ENCODE measurements at places on chromosomes 7 and 10.

DNA sequence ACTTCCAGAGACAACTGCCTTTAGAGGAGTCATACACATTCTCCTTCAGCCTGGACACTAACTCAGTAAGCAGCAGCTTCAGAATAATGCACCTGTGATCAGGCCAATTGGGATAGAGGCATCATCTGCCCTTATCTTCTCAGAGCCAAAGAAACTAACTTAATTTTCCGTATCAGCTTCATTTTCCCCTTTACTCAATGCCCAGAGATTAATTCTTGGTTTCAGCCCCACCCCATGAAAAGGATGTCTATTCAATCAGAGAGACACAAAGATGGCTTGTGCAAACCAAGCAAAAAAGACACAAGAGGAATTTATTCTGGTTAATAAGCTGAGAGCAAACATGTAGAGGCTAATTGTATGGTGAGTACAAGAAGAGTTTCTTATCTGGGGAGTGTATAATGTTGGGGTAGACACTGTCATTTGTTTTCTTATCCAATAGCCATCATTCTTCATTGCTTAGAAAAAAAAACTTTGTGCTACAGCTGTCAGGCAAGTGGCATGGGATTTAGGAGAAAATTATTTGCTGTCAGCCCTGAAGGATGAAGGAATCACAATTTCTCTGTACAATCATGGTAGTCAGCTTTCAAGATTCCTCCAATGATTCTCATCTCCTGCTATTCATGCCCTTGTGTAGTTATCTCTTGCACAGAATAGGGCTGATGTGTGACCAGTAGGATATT lies 38.7 kb upstream of the CCSER2 start:
- DNase-seq, result no peak

DNA sequence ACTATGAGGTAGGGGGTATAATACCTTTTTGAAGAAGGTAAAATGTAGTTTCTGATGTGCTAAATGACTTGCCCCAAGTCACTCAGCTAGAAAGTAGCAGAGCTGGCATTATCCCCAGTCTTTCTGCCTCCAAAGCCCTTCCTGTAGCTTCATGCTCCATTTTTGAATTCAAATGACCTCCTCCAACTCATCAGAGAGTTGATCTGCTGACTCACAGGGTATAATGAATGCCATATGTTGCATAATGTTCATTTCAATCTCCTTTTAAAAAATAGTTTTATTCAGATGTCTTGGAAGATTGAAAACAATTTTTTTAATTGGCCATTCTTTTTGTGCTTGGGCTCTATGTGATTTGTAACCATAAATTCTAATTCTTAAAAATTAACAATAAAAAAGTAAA lies 272.8 kb upstream of the IMMP2L start:
- DNase-seq, result no peak

DNA sequence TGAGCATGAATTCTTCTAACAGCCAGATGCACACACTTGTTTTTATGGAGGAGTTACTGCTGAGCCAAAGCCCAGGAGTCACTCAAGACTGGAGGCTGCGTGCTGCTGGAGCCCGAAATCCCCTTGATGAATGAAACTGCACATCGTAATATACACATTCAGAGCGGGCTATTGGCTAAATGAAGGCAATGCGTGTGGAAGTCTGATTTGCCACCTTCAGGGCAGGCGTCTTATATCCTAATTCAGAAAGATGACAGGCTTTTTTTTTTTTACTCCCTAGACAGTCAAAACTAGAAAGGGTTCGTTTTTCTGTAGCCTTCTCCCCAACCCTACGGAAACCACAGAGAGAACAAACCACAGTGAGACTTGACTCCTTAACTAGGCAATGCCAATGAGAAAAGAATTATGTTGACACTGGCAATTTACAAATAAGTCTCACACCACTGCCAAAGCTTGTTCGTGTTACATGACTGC lies 227.2 kb upstream of the KLF14 start:
- peak; percentile 61 for DNase-seq

- no peak for DNase-seq
Measured at GRCh38 chr10:130221456-130222375, 85.5 kb downstream of the GLRX3 start.

GRCh38 chr10:6280291-6280690 lies 77.6 kb downstream of the PFKFB3 start:
- DNase-seq, result no peak

DNA sequence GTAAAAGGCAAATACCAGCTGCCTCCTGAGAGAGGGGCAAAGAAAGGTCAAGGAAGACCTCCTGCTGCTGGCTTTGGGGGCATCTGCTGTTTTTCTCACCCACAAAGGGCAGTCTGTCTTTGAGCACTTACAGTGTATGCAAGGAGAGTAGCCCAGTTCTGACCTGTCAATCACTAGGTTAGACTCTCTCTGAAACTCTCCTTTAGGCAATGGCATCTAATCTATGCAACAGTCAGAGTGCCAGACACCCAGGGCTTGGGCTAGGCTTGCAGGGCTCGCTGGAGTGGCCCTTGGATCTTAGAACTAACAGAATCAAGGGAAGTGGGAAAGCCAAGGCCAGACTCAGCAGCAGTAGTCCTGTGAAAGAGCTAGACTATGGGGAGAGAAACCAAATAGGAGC lies 522.9 kb downstream of the NRG3 start:
- no peak for DNase-seq

DNA sequence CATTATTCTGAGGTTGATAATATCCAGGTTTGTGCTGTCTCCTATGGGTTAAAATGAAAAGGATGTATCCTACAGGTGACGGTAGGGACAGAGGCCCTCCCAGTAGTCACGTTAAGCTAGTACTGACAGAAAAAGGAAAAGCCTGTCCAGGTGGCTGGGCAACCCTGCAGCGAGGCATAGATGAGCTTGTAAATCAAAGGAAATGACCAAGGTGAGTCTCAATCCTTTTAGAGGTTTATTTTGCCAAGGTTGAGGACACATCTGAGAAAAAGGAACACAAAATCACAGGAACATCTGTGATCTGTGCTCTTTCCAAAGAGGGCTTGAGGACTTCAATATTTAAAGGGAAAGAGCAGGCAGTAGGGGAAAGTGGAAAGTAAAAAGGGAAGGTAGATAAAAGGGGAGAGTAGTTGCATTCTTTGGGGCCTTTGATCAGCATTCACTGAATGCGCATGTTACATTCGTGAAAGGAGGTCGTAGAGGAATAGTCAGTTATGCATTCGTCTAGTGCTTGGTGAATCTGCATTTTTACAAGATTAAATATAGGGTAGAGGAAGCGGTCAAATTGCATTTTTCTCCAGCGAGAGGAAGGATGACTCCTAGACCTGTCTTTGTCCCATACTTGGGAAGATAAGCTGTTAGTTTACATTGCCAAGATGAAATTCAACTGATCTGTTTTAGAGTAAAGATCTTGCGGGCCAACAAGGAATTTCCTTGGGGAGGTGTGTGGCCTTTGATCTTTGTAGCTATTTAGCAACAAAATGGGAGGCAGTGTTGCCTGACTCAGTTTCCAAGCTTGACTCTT lies 884 bp upstream of the GSTO1 start:
- DNase-seq, result no peak

- DNase-seq, result no peak
Measured at GRCh38 chr10:101091546-101092290, 29.9 kb downstream of the KAZALD1 start.

DNA sequence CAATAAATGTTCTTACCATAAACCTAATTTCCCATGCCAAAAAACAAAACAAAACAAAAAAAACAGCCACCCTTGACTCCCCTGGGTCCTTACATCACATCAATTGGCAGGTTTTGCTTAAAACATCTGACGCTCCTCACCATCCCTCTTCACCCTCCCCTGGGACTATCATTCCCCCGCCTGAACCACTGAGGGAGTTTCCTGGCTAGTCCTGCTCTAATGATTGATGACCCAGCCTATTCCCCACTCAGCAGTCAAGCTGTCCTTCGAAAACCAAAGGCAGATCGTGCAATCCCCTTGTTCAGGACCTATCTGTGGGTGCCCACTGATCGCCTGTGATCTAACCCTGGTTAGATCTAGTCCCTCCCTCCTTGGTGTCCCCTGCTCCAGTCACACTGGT lies 11.2 kb upstream of the FRMPD2 start:
- DNase-seq, result no peak

GRCh38 chr10:72567421-72567820 lies 58.5 kb downstream of the MICU1 start:
- no peak for DNase-seq

DNA sequence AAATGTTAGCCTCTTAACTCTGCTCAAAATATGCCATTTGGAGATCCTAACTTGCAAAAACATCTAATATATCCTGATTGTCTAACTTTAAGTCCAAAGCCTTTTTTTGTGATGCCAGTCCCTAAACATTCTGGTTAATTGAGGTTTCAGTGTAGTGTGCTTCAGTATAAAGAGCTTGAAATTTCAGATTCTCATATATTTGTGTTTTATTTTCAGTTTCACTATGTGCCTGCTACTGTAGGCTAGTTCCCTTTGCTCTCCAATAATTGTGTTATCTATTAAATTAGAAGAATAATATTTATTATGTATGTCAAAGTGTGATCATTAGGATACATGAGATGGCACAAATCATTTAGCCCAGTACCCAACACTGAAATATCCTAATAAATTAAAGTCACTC lies 1361.2 kb downstream of the XPNPEP1 start:
- no peak for DNase-seq

GRCh38 chr7:87886875-87887274 lies 10.6 kb downstream of the DBF4 start:
- DNase-seq, result no peak

- no peak for DNase-seq
Measured at GRCh38 chr7:140551355-140552239, 72.3 kb upstream of the MKRN1 start.

GRCh38 chr7:151255390-151255789 lies 6.9 kb upstream of the SMARCD3 start:
- DNase-seq, result no peak

DNA sequence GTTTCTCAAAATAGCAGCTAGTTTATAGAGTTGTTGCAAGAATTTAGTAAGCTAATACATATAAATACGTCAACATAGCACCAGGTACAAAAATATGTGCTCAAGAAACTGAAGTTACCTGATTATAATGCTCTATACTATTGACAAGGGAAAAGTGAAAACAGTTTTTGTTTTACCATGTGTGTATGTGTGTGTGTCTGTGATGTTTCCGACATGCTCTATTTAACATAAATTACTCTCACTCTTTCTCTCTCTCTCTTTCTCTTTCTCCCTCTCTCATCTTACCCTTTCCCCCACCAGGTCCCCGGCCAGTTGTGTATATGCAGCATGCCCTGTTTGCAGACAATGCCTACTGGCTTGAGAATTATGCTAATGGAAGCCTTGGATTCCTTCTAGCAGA lies 4.3 kb downstream of the LIPN start:
- no peak for DNase-seq

GRCh38 chr7:127667017-127667670 lies 15.2 kb downstream of the SND1 start:
- DNase-seq, result no peak

DNA sequence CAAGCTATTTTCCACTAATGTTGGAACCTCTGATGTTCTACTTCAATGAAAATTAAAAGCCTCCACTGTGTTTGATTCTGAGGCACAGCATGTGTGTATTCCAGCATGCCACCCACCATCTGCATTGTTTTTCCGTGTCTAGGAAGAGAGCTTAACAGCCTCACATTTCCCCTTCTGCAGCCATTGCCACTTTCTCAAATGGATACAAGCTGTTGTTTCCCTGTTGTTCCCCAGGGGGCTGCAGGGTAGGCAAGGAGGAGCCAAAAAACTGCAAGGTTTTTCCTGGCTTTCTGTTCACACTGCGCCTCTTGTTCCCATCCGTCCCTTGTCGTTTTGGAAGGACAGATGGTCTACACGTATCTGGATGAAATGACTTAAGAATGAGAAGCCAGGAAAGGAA lies 72.3 kb upstream of the DNAJB12 start:
- no peak for DNase-seq

- DNase-seq, result peak; percentile 23
Measured at GRCh38 chr7:105298439-105298894, 90.3 kb downstream of the SRPK2 start.

- no peak for DNase-seq
Measured at GRCh38 chr10:128068398-128069285, 57.6 kb downstream of the MKI67 start.

- no peak for DNase-seq
Measured at GRCh38 chr10:77622889-77623291, 14.7 kb downstream of the KCNMA1 start.
